ENCODE measurements at places on chromosomes 2 and 18. TPM values are rescaled to one million over a fixed set of nuclear protein-coding genes. Genes with fewer than 3 reads are reported as not detected.

DNA sequence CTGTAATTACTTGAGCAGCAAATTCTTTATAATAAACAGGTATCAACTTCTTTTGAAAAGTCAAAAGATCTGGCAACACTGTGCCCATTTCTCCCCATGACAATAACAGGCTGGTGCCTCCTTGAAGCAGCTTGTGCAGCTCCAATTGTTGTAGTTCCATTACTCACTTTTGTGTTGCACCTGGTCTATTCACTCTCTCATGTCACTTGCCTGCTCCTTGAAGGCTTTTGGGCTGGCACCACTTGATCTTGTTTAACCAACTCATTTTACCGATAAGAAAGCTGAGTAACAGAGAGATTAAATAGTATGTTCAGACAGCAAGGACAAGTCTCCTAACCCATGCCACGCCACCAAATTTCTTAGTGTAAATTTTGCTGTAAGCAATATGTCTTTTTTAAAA, 314.5 kb downstream of the OSR1 start:
- no peak for DNase-seq

DNA sequence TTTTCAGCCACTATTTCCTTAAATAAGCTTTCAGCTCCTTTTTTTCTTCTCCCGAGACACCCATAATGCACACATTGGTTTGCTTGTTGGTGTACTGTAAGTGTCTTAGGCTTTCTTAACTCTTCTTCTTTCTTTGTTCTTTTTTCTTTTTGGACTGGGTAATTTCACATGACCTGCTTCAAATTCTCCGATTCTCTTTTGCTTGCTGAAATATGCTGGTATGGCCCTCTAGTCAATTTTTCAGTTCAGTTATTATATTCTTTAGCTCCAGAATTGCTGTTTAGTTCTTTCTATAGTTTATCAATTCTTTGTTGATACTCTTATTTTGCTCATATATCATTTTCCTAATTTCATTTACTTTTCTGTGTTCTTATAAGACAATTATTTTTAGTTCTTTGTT, 15.3 kb downstream of the FASTKD2 start:
- DNase-seq: no peak

- no peak for DNase-seq
Measured at GRCh38 chr2:16005816-16006536, 65.6 kb downstream of the MYCN start.

GRCh38 chr18:32891797-32892196, 119.0 kb upstream of the KLHL14 start:
- no peak for DNase-seq

DNA sequence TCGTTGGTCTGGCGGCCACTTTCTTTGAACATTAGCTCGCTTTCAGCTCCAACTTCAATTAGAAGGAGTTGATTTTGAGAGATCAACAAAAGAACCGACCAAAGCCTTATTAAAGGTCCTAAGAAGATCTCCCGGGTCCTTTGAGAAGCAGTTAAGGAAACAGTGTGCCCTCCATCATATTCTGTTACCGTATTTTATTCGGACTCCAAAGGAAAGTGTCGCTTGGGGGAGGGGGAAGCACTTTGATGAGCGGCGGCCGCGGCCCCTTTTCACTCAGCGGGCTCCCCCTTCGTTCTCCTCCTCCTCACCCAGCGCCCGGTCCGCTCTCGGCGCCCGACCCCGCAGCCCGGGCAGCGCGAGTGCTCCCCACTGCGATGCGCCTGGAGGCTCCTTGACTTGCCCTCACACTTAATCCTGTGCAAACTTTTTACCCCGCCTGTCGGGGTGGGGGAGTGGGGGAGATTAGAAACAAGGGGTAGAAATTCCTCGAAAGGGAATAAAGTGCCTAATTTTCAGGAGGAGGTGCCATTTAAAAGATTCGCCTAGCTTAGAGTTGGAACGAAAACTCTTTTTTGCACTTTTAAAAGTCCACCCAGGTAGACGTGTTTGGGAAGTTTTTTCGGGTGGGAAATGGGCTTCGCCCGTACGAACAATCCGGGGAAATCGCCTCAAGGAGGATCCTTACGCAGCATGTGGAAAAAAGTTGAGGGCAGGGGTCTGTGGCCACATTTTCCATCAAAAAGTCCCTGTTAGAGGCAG, 1.2 kb upstream of the OTX1 start:
- DNase-seq: no peak

DNA sequence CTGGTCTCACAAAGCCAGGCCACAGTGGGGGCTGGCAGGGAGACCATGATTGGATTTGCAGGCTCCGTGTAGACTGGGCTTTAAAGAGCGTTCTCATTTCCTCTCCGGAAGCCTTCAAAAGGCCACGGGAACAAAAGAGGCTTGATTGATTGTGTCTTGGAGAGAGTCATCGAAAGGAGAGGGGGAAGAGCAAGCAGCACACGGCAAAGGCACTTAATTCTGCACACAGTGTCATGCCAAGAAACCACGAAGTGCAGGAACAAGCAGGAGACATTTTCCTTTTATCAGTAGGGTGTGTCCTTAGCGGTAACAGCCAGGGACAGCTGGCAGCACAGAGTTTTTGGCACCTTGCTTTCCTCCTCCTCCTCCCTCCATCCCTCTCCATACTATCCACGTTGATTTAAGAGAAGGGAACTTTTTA, 47.7 kb downstream of the GLI2 start:
- DNase-seq: peak; percentile 69

MC4R gene
- total RNA-seq: 0.28 TPM

GRCh38 chr2:7766088-7766722, 849.0 kb downstream of the RNF144A start:
- DNase-seq: no peak

DNA sequence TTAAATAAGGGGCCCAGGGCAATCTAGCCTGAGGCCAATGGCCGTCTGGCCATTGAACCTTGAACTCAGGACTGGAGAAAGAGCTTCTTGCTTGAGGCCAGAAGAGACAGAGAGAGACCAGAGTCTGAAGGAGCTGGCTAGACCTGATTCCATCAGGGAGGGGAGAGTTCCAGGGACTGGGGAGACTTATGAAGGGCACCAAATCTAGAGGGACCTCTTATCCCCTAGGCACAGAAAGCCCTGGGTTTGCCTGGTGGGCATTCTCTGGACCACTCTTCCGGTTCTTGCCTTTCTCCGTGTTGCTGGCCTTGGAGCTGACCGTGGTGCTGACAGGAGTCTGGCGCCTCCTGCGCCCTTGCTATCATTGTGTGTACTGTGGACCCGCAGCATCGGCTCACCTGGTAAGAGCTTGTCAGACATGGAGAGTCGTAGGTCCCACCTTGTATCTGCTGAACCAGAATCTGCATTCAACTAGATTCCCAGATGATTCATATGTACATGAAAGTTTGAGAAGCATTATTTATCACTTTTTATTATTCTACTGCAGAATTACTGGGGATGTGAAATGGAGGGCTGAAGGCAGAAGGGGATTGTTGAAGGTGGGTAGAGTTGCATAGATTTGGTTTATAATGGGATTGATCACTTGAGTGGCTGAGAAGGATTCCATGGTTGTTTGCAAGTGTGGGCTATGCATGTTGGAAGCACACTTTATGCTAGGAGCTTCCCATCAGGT, 4.3 kb upstream of the TRPM8 start:
- peak; percentile 37 for DNase-seq

DNA sequence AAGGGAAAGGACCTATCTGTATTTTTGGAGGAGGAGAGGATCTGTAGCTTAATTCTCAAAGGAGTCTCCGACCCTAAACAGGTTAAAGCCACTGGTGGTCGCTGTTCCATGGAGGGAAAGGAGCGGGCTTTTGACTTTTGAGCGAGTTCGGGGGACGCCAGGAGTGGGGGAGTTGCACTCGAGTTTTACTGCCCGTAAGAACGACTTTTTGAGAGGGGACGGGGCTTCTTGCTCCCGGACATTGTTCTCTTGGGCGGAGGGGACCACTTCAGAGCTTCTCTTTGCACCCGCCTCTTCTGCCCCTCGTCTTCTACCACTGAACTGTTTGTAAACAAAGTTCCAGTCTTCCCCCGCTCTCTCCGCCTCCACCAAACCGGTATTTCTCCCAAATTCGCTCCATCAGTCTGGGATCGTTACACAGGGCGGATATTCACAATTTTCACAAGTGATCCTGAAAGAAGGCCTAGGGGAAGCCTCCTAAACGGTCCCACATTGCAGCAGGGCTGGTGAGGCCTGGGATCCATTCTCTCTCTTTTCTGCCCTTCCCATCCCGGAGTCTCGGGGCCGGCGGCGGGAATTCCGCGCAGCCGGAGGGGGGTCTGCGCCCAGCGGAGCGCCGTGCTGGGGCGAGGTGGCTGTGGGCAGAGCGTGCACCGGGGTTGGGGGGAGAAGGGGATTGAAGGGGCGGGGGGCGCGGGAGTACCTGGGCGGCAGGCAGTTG, 6.6 kb downstream of the DLX2 start:
- DNase-seq: no peak

DNA sequence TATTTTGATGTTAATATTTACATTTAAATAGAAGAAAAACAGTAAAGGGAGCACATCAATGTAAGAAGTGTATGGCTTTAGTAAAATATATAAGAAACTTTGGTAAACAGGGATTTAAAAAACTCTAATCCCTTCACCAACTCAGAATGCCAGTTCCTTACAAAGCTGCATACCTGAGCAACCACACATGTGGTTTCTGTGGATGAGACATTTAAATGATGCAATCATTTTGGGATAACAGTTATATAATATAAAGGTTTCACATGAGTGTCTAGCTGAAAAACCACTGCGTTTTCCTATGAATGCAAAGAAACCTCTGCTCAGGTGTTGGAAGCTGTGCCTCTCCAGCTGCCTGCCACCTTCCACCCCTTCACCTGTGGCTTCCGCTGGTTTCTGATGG, 209.1 kb upstream of the REV1 start:
- peak; percentile 70 for DNase-seq

RTP5 gene
- not detected for total RNA-seq

- no peak for DNase-seq
Measured at GRCh38 chr2:1341404-1342120, 71.7 kb upstream of the TPO start.

DNA sequence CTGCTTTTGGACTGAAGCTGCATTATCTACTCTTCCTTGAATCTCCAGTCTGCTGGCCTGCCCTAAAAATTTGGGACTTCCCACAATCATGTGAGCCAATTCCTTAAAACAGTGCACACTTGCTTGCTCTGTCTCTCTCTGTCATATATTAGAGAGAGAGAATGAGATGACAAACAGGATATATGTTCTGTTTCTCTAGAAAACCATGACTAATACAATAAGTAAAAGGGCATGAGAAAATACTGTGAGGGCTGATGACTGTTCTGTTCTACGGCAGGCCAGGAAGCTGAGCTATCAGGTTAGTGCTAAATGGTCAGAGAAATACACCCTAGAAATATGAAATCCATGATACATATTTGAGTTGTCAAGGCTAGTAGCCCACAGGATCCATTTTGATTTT, 1896.8 kb upstream of the CELF4 start:
- DNase-seq: peak; percentile 66

C2orf66 gene
- total RNA-seq: not detected

DNA sequence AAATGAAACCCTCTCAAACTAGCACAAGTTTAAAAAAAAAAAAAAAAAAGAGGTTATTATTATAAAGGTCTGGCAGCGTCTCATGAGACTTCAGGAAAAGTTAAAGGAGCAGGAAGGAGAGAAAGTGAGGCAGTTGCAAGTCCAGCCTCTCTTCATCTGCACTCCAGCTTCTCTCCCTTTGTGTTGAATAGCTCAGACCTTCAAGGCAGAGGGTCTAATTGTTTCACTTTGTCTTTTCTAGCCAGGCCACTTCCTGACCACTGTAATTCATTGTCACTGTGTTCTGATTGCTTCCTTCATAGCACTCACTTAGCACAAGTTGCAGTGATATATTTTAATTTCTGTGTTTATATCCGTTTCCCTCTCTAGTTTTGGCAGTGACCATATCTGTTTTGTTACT, 99.9 kb downstream of the SPATS2L start:
- DNase-seq: peak; percentile 24

RAMP1 gene
- total RNA-seq: 19.2 TPM

KLHL29 gene
- 2.5 TPM for total RNA-seq

GRCh38 chr2:111118981-111119821, 1.5 kb upstream of the BCL2L11 start:
- DNase-seq: no peak

RAX gene
- not detected for total RNA-seq

REEP1 gene
- total RNA-seq: under 0.01 TPM

DNA sequence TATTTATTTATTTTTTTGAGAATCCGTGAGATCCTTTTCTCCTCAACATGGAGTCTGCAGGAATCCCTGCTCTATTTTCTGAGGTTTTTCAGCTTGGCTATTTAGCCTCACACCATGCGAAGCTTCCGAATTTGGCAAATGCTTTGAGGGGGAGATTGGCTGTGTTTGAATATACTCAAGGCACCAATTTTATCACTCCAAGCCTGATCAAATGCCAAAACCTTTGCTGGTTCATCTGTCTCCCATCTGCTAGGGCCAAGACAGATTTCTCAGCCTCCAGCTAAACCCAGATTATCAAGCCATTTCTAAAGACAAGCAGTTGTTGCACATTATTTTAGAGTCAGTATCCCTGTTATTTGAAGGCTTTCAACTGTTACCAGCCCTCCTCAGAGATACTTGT, 295.7 kb downstream of the XIRP2 start:
- DNase-seq: no peak

GRCh38 chr2:178844269-178844668, 37.0 kb upstream of the TTN start:
- DNase-seq: no peak

All from IMR-90 (cell line).